ENCODE measurements at places on chromosomes 2 and 18. TPM values are rescaled to one million over a fixed set of nuclear protein-coding genes. Genes with fewer than 3 reads are reported as not detected.

The SOX11 gene
- total RNA-seq, result 0.75 TPM

The CHCHD5 gene
- 11.1 TPM for total RNA-seq

The PEX13 gene
- total RNA-seq, result 44.1 TPM

DNA sequence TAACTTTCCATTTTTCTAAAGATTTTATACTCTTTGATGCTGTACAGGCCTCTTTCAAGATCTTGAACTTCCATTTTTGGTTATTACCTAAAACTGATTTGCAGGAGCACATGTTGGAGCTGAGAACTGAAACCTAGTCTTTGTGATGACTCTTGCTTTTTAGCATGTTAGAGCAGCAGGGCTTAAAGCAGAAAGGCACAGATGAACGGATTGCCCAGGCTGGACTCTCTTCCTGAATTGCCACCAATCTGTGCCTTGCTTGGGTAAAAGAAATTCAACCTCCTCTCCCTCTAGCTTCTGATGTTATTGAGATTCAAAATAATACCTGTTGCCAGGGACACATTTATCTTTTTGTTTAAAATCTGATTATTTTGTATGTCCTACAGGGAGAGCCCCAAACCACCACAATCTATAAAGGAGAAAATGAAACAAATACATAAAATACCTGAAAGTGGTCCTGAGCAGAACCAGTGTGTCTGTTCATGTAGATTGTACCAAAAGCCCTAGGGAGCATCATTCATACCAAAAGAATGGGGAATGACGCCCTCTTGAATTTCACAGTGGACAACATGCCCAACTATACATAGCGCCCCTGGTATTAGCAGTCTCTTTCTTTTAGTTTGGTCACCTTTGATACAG, 277.0 kb upstream of the MAP2 start:
- no peak for DNase-seq

GRCh38 chr2:126891681-126892500, 6.8 kb upstream of the TEX51 start:
- DNase-seq, result no peak

DNA sequence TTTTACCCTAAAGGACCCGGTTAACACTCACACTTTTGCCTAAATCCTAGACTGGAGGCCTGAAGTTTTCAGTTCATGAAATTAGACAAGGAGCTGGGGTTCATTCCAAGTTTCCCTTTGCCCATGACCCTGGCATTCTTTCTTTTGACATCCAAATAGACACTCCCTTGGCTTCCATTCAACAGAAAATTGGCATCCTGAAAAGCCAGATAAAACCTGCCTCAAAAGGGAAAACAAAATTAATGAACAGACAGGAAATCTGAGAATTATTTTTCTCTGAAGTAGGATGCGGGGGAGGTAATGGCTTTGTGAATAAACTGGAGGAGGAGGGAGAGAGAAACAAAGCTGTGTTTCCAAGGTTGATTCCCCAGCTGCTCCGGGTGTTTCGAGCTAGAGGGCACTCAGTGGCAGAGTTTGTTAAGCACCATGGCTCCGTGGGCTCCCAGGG, 41.0 kb downstream of the SPP2 start:
- no peak for DNase-seq

GRCh38 chr18:44051026-44051425, 629.7 kb upstream of the SETBP1 start:
- no peak for DNase-seq

DNA sequence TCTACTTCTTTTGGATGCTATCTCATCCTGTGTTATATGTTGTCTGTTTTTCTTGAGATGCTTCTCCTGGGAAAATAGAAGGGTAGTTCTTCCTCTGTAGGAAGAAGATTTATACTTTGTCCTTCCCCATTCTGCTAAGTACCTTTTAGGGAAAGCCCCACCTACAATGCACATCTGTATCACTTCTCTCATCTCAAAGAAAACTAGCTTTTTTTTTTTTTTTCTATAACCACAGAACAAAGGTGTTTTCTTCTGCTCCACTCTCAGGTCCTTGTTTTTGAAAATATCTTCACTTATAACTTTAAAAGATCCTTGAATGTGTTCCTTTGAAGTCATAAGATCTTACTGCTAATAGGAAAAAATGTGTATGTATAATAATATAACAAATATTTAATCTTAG, 30.8 kb downstream of the CCDC150 start:
- no peak for DNase-seq

GRCh38 chr2:215811409-215812345, 201.7 kb downstream of the MREG start:
- no peak for DNase-seq

DNA sequence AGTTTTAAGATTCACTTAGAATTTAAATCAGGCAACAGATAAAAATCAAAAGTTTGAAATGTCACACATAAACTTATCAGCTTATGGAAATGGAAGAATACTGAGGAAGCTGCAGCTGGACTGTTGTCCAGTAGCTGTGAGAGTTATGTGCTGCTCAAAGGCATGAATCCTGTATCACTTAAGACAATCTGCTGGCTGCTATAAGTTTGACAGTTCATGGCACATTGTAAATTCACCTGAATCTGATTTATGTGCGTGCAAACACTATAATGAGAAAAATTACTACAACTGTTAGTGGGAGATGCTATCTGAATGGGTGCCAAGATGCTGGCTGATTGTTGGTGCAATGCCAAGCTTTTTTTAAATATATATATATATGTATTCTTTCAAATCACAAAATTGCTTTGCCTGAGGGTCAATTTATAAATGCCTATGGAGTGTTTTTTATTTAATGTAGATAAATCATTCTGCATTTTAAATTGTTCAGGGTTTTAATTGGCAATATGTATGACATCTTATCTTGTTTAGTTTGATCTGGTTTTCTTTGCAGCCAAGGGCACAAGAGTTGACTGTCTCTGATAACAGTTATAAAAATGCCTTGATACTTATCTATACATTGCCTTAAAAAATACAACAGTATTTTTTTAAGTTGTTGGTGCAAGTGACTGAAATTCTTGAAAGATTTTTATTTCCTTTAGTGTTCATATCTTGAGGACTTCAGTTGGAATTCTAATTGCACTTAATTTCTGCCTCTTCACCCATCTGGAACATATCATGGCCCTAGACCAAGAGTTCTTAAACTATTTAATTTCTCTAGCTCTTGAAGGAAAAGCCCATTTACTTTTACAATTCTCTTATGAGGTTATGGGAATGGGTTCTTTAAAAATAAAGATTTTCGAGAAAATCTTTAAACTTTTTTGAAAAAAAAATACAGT, 48.7 kb downstream of the CAVIN2 start:
- no peak for DNase-seq

DNA sequence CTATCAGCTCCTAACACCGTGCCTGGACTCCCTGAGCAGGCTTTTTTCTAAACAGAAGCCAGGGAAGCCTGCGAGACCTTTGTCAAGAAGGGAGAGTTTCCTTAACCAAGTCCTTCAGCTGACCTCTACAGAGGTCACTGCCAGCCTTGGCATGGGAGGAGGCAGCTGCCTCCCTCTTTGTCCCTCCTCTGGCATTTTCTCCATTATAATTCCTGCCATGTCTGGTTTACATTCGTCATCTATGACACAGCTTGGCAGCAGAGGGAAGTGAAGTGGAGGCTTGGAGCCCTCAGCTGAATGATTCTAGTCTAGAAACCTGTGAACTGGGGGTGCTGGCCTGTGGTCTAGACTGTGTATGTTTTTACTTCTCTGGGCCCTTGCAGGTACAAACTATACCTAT, 22.5 kb downstream of the LIPG start:
- DNase-seq, result no peak

DNA sequence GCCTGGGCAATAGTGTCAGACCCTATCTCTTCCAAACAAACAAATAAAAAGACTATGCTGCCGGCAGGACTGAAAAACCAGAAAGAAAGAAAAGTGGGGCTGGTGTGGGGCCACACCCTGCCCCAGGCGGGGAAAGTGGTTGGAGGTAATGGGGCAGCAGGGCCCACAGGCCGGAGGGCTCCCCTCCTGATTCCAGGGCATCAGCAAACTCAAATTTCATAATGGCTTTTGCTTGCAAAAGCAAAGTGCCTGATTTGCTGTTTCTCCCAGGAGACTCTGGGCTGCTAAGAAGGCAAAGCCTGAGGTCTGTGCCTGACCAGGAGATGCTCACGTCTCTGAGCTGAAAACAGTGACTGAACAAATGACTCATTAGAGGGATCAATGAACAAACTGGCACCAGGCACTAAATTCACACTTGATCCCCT, 121.9 kb downstream of the HDAC4 start:
- DNase-seq, result no peak

DNA sequence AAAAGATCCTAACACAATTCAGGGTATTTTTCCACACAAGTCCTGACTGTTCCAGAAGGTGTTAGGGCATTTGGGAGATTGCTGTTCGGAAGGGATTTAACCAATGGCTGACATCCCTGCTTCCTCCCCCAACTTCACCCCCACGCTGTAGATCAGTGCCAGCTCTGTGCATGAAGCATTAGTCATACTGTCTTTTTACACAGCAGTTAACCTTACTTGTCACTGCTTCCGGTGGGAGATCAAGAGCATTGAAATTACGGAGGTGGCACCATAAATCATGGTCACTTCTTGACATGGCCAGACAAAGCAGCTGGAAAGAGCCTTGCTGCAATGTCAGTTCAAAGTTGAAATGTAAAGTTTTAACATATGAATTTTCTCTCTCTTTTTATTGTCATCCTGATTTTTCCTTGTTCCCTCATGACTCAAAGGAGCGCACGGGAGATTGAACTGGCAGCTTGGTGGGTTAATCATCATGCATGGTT, 70.2 kb downstream of the HRH4 start:
- DNase-seq, result no peak

DNA sequence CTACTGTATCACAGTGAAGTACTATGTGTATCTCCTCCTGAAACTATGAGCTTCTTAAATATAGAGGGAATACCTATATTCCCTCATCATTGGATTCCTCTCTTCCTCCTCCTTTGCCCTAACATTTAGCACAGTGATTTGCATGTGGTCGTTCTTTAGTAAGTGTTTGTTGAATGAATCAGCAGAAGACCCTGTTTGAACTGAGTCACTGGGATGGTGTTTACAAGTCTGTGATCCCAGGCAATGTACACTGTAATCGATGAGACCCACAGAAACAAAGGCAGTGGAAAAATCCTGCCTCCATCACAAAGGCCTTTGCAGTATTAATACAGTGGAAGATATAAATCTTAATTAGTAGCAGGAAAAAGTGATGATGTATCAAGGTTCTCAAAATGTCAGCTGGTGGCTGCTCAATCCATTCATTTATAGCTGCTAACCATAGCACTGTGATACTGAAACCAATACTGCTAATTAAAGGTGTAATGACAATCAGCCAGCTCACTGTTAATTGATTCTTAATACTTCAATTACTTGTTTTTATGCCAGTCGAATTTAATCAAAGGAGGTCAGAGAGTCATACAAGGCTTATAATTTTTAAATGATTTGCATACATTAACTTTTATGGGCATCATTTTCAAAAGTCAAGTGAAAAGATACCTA, 20.8 kb upstream of the MYO3B start:
- no peak for DNase-seq

- DNase-seq, result peak; percentile 80
These were observed 22.8 kb downstream of the ZSCAN30 start for GRCh38 chr18:35267161-35267651.

GRCh38 chr18:48879008-48879431, 71.7 kb downstream of the SMAD7 start:
- no peak for DNase-seq

Measured in transverse colon (tissue), 4 donors.